ENCODE measurements at places on chromosomes 5 and 9.

GRCh38 chr5:151448038-151448985, 909 bp downstream of the SLC36A1 start:
- no peak for DNase-seq

DNA sequence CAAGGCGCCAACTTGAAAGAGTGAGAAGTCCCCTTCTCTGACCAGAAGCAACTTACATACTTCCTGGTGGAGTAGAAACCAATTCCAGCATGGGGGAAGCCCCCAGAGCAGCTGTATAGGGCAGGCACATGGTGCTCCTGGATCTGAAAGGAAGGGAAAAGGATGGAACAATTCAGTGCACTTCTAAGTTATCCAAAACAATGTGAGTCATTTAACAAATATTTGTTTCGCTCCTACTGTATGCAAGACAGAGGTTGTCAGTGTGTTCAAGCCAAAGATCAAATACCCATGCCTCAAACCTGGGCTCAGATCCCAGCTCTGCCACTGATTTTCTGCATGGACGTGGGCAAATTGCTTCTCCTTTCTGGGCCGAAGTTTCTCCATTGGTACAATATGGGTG, 67.1 kb downstream of the LHX2 start:
- no peak for DNase-seq

DNA sequence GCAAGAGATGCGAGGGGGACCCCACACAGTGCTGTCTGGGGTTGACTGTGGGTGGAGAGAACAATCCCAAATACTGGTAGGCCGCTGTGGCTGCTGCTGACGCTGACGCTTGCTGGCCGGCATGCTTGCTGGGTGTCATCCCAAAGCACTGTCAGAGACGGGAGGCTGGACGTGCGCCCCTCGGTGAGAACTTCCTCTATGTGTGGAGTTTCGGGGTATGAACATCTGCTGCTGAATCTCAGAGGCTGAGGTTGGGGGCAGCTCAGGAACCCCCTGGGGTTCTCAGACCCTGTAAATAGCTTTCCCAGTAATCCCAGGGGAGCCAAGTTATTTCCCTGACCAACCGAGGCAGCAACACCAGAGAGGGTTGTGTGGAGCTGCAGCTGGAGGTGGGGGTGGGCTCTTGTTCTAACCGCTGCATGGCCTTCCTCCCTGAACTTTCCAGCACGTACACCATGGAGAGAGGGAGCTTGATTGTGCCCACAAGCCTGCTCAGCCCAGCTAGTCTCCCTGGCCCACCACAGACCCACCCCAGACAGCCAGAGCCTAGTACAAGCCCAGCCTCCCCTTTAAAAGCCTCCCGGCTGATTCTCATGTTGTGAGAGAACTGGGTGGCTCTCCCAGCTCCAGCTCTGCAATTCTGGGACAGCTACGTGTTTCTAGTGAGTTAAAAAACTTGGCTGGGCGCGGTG, 21.8 kb upstream of the SLC12A7 start:
- DNase-seq = no peak

GRCh38 chr5:113330533-113331208, 104.1 kb downstream of the TSSK1B start:
- no peak for DNase-seq

DNA sequence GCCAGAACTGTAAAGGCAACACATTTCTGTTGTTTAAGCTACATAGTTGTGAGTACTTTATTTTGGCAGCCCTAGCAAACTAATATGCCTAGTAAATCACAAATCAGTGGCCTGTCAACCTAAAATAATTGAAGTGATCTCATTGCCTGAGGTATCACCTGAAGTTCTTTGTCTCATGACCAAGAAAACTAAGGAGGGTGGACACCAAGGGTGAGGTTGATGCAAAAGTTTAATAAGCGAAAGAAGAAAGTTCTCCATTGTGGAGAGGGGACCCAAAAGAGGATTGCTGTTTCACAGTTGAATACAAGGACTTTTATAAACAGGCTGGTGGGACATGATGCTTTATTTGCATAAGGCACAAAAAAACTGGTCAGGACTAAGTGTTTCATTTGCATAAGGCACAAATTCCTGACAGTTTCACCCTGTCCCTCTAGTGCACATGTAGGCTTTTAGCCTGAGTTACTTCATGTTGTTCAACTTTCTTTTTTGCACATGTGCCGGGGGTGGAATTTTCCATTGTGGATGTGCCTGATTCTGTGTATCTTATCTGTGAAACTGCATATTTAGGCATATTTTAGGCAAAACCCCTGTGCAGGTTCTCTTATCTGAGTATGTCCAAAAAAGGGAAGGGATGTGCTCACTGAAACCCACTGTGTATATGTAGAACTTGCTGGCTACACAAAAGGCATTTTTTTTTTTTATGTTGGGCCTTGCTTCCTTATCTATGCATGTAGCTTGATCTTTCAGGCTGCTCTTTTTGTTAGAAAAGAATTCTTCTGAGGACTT, 108.6 kb upstream of the RAI14 start:
- no peak for DNase-seq

DNA sequence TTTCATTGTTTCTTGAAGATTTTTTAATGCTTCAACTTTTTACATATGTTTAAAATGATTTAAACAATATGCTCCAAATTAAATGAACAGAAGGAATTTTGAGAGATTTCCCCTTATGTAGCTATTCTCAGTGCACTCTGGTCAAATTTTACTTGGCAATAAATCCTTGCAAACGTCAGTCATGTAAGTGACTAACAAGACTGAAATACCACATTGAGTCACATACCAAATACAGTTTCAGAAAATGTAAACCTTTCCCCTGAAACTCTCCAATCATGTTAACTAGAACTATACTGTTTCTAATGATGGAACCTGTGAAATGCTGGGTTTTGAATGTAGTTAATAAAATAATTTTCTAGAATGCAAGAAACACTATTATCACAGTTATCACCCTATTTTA, 29.6 kb downstream of the SAR1B start:
- DNase-seq = no peak

DNA sequence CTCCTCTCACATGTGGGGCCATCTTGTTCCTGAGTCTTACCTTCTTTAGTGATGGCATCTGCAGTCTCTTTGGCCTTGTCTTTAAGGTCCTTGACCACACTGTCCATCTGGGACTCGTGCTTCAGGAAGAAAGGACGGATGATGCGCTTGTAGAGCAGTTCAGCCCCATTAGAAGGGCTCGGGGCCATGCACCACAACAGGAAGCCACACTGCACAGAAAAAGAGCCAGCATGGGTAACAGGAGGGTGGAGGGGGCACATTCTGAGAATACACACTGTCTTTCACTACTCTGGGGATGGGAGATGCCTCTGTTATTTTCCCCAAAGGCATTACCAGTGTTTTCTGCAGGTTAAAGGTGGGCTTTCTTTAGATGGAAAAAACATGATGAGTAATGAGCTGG, 25.9 kb downstream of the SRP19 start:
- no peak for DNase-seq

DNA sequence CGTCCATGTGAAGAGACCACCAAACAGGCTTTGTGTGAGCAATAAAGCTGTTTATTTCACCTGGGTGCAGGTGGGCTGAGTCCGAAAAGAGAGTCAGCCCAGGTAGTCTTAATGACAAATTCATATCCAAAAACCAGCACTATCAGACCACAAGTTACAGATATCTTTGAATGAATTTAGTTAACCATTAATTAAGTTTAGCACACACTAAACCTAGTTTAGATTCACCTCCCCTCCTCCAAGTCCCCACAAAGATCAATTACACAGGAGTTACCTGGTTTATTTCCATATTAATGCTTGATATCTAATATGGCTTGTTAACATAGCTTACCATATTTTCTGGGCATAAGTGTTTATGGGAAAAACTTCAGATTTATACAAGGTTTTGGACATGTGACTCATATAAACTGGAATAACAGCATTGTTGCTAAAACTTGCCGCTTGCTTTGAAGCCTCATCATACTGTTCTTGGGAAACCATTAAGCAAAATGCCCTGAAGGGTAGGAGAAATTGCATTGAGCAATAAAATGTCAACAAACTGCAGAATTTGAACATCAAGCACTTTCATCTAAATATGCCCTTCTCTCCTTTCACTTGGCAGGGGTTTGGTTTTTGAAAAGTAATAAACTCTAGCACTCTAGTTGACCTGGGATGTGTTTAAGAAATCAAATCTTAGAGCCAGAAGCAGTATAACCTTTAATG, 166.9 kb downstream of the SNCAIP start:
- no peak for DNase-seq

GRCh38 chr5:96517295-96517694, 84.2 kb upstream of the PCSK1 start:
- DNase-seq = no peak

GRCh38 chr5:54663866-54664265, 146.3 kb downstream of the SNX18 start:
- DNase-seq = no peak

GRCh38 chr5:33855396-33855795, 36.4 kb downstream of the ADAMTS12 start:
- DNase-seq = no peak

DNA sequence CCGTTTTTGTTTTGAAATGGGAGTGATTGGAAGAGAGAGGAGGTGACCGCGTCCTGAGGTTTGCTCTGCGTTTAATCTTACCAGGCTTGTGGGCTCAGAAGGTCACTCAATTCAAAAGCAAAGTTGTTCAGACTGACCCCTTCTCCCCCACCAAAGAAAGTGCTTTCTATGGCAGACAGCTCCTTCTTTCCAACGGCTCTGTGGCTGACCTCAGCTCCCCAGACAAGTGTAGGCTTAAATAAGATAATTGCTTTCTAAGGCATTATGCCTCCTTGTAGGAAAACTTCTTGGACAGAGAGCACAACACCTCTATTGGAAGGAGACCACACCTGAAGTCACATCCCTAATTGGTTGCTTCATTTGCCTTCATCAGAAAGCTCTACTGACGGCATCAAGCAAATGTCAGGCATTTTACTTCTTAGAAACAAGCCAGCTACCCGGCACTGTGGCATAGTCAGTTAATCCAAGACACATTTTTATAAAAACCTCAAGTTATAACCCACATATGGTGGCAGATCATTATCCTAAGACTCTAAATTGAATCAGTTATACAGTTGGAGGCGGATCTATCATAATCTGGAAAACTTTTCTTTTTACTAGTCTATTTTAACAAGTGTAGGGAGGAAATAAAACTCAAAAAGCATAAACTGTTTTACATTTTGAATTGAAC, 94.9 kb downstream of the TMEM174 start:
- no peak for DNase-seq

DNA sequence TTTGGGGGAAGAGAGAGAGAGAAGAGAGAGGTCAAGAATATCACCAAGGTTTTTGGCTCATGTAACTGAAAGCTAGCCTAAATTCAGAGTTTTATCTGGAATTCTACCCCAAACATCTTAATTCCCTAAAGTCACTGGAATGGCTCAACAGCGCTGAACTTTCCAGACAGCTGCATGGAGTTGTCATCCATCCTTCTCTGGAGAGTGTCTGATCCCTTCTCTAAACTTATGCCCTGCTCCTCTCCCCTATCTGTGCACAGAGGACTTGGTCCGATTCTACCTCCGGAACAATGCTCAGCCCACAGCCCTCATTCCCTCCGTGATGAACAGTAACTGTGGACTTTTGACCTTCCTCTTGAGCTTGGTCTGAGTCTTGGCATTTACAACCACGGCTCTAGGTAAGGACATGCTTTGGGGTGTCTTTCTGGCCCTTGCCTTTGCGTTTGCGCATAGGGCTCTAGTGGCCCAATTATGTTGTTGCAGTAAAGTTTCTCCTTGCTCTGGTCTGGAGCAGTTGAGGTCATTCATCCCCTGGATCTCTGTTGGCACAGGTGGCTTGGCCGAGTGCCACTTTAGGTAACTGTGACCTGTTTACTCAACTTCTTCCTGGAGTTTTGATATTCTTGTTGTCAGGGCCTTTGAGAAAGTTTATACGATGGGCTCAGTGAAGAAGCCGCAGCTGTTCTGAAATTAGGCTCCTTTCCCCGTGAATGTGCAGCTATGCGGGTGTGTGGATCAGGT, 18.3 kb upstream of the CD180 start:
- no peak for DNase-seq

- DNase-seq = no peak
Measured at GRCh38 chr9:1005043-1005667, 28.7 kb downstream of the DMRT3 start.

- DNase-seq = no peak
Measured at GRCh38 chr5:170235876-170236864, 3.4 kb downstream of the C5orf58 start.

GRCh38 chr5:176527246-176528222, 9.7 kb downstream of the RNF44 start:
- DNase-seq = no peak

- DNase-seq = no peak
Measured at GRCh38 chr5:56350597-56351170, 117.6 kb upstream of the ANKRD55 start.

GRCh38 chr5:90601468-90601867, 42.9 kb downstream of the ADGRV1 start:
- DNase-seq = no peak

GRCh38 chr5:139025651-139026050, 150.5 kb upstream of the LRRTM2 start:
- DNase-seq = no peak

- no peak for DNase-seq
Measured at GRCh38 chr9:37408933-37409710, 13.4 kb upstream of the GRHPR start.

- no peak for DNase-seq
Measured at GRCh38 chr5:169288066-169288930, 12.6 kb downstream of the SLIT3 start.

GRCh38 chr9:99451112-99451606, 229.1 kb downstream of the SEC61B start:
- DNase-seq = no peak

- DNase-seq = no peak
Measured at GRCh38 chr5:95861221-95861863, 38.8 kb upstream of the GLRX start.

- DNase-seq = no peak
Measured at GRCh38 chr9:35690294-35690613, 529 bp upstream of the TPM2 start.

DNA sequence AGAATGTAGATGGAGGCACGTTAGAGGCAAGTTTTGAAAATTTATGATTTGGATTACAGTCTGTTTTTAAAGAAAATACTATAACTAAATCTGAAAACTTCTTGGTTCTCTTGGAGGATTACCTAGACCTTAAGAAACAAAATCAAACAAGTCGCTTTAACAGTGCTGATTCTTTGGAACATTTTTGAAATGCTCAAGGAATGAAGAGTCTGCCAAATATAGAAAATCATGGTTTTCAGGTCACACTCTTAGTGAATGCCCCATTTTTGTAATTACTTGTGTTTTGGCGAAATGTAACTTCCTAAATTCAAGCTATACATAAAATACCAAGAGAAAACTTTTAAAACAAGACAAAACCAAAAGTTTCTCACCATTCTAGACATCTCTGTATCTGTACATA, 93.2 kb downstream of the EQTN start:
- DNase-seq = no peak

- no peak for DNase-seq
Measured at GRCh38 chr5:175489693-175490443, 11.5 kb downstream of the SFXN1 start.

All from left forelimb (tissue), 1 donor.